ENCODE measurements at places on chromosomes 12 and 14.

- DNase-seq = no peak
Measured at GRCh38 chr12:13039328-13039956, 4.7 kb upstream of the FAM234B start.

DNA sequence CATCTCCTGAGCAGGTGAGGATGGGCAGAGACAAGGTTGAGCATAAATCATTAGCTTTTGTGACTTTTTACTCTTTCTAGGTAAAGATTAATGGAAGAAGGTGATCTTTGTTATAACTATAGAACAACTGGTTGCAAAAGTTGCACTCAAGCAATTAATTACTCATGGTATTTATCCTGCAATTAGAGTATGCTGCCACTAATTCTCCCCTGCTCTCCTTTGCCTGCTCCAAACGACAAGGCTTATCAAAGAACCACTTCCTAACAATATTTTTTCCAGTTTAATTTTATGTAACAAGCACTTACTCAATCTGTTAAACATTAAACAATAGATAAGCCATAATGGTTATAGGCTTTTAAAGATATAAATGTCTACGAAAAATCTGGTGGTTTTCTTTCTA is 189.9 kb upstream of the PELI2 start:
- no peak for DNase-seq

- DNase-seq = peak; percentile 50
Measured at GRCh38 chr12:102883204-102883799, 33.7 kb downstream of the PAH start.

- no peak for DNase-seq
Measured at GRCh38 chr12:57514720-57515407, 5.5 kb downstream of the DDIT3 start.

- DNase-seq = no peak
Measured at GRCh38 chr12:77914081-77914488, 83.4 kb downstream of the NAV3 start.

DNA sequence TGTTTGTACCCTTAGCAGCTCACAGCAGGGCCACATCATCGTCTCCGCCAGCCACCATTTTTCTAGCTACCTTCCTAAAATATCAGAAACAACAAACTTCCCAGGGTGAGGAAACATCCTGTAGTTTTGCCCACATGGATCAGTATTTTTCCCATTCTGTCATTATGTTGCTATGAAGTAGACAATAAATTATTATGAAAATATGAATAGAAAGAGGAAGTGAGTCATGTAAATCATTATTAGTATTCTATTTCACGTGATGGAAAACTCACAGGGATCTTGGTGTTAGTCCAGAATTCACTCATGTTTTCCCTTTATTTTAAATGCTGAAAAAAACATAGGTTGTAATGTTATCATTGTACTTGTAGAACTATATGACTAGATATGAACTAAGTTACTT is 319.4 kb downstream of the SYT1 start:
- DNase-seq = no peak

GRCh38 chr12:10849425-10849878 is at the start of gene PRR4:
PRR4 (minus strand) TSS chr12:10849475; CDS start chr12:10849437, 38 bp downstream.
- peak; percentile 26 for DNase-seq

GRCh38 chr12:78385541-78385940 is 479.0 kb upstream of the SYT1 start:
- DNase-seq = no peak

GRCh38 chr14:55977392-55978150 is 140.6 kb upstream of the PELI2 start:
- DNase-seq = no peak

GRCh38 chr12:49088150-49088931 is 6.3 kb downstream of the DHH start:
- DNase-seq = peak; percentile 80

- DNase-seq = no peak
Measured at GRCh38 chr12:71300772-71301675, 138.6 kb upstream of the LGR5 start.
